ENCODE measurements at places on chromosomes 1 and 21. TPM values are rescaled to one million over a fixed set of nuclear protein-coding genes. Genes with fewer than 3 reads are reported as not detected.

NOTCH2 gene
- 88.5 TPM for total RNA-seq

MEX3A gene
- total RNA-seq, result 0.23 TPM

KTI12 gene
- total RNA-seq, result 17.9 TPM

TTC39A gene
- total RNA-seq, result 0.36 TPM

DNA sequence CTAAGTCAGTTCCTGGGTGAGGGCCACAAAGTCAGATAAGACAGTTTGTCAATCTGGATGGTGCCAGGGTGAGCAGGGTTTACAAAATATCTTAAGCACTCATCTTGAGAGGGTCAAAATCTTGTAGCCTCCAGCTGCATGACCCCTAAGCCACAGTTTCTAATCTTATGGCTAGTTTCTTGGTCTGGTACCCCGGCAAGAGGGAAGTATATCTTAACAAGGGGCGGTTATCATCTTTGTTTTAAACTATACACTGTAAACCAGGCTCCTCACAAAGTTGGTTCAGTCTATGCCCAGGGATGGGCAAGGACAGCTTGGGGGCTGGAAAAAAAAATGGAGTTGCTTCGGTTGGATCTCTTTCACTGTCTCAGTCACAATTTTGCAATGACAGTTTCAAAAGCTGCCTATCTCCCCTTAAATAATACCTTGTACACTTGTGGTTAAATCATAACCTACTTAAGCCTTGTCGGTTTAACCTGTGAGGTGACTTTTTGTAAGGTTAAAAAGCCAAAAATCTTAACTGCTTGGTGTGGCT is 7.8 kb upstream of the CD46 start:
- no peak overlapping the region for H3K4me3 ChIP-seq
- H3K4me1 ChIP-seq, result peaks cover 3% of the 10 kb centered on the region
- H3K27ac ChIP-seq, result no peak overlapping the region

DNA sequence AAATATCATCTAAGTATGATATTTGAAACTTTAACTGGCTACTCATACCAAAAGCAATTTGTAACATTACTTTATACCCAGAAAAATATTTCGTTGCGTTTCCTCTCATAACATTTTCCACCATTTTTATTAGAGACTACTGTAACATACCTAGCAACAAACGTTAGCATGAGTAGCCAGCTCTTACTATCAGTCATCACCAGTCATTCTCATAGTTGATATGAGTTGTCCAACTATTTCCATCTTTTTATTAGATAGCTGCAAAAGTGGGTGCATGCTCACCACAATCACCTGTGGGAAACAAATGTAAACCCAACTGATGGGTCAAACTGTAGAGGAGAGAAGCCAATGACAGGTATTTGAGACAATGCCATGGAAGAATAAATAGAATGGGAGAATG is 114.6 kb downstream of the AKT3 start:
- H3K36me3 ChIP-seq, result peaks cover 4% of the 10 kb centered on the region
- no peaks in the 10 kb centered on the region for H3K4me1 ChIP-seq
- no peak overlapping the region for H3K27ac ChIP-seq
- H3K4me3 ChIP-seq, result no peak overlapping the region
- H3K27me3 ChIP-seq, result no peaks in the 10 kb centered on the region
- DNase-seq, result no peak

- no peaks in the 10 kb centered on the region for H3K36me3 ChIP-seq
- no peak for DNase-seq
- H3K27me3 ChIP-seq, result no peaks in the 10 kb centered on the region
- no peak overlapping the region for H3K27ac ChIP-seq
- no peaks in the 10 kb centered on the region for H3K4me1 ChIP-seq
- H3K4me3 ChIP-seq, result no peak overlapping the region
Observed at GRCh38 chr1:108537976-108538375, 21.9 kb upstream of the EEIG2 start.

DNA sequence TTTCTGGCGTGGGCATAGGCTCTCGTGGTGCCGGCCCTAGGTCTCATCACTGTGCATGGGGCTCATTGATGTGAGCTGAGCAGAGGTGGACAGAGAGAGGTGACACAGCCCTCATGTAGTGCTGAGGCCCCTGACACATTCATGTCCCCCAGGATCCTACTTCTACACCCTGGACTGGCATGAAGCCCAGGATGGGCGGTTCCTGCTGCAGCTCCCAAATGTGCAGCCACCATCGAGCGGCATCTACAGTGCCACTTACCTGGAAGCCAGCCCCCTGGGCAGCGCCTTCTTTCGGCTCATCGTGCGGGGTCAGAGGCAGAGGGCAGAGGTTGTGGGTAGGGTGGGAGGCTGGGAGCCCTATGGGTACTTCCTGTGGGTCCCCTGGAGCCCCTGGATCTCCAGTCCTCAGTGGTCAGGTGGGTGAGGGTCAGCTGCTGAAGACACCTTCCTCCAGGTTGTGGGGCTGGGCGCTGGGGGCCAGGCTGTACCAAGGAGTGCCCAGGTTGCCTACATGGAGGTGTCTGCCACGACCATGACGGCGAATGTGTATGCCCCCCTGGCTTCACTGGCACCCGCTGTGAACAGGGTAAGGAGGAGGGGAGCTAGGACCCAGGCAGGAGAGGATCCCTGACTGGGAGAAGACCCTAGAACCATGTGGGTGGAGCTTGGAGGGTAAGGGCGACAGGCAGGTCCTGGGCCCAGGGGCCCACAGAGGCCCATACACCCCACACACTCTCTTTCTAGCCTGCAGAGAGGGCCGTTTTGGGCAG is 6.1 kb downstream of the TIE1 start:
- H3K27ac ChIP-seq, result no peak overlapping the region
- no peaks in the 10 kb centered on the region for H3K36me3 ChIP-seq
- no peaks in the 10 kb centered on the region for H3K4me1 ChIP-seq
- no peak for DNase-seq
- H3K27me3 ChIP-seq, result no peaks in the 10 kb centered on the region

- H3K36me3 ChIP-seq, result no peaks in the 10 kb centered on the region
- H3K27me3 ChIP-seq, result no peaks in the 10 kb centered on the region
- H3K4me3 ChIP-seq, result peak overlapping the region; percentile 45
- peak; percentile 59 for DNase-seq
- H3K27ac ChIP-seq, result peak overlapping the region; percentile 83
Observed at GRCh38 chr1:54475357-54475881, 69.2 kb upstream of the SSBP3 start.

DNA sequence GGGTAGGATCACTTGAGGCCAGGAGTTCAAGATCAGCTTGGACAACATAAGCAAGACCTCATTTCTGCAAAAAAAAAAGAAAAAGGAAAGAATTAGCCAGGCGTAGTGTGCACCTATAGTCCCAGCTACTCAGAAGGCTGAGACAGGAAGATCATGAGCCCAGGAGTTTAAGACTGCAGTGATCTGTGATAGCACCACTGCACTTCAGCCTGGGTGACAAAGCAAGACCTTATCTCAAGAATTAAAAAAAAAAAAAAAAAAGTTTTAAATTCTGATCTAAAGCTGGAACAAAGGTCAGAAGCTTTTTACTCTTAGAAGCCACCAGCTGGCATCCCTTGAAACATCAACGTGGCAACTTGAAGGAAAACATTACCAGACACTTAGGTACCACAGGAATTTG is 45.3 kb downstream of the HENMT1 start:
- no peaks in the 10 kb centered on the region for H3K27me3 ChIP-seq
- no peaks in the 10 kb centered on the region for H3K36me3 ChIP-seq
- H3K27ac ChIP-seq, result no peak overlapping the region
- DNase-seq, result no peak
- no peaks in the 10 kb centered on the region for H3K4me1 ChIP-seq

All from T-cell (primary cell).